HepG2 (cell line): ENCODE measurements at places on chromosomes 2 and 18.

DNA sequence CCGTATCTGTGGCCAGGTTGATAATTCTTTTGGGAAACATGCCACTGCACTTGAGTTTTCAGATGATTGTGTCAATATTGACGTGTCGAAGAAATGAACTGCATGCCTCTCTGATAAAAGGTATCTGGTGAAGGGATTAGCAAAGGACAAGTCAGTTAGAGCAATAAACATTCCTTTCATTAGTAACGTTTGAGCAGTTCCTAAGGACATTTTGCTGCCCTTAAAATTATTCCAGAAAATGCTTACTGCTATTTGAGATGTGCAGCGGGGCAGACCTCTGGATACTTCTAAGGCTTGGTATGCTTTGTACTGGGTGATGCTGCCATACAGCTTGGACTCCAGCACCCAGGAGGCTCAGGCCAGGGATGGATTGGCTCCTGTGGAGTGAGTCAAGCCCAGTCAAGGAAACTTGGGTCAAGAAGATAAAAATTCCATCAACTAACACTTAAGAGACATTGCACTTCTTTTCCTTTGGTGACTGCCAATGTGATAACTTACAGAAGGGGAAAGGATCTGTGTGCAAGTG, 166.7 kb downstream of the FHOD3 start:
- H3K4me3 ChIP-seq = no peak overlapping the region
- peaks cover 4% of the 10 kb centered on the region; the same call in 1 of the 3 replicates for H3K27me3 ChIP-seq
- no peaks in the 10 kb centered on the region for H3K36me3 ChIP-seq
- peaks cover 44% of the 10 kb centered on the region for H3K4me1 ChIP-seq
- peak; percentile 33 for DNase-seq

DNA sequence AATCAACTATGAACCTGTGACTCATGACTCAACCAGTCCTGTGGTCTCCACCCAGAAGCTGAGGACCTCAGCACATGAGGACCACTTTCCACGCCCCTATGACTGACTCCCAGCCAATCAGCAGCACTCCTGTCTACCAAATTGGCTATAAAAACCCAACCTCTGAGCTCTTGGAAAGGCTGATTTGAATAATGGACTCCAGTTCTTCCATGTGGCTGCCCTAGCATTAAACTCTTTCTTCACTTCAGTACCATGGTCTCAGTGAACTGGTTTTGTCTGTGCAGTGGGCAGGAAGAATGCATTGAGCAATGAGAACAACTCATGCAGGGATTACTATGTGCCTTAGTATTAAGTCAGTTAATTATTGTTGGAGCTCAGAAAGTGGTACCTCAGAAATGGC, 78.3 kb downstream of the CMPK2 start:
- no peak overlapping the region for H3K27ac ChIP-seq
- no peaks in the 10 kb centered on the region for H3K27me3 ChIP-seq
- no peaks in the 10 kb centered on the region for H3K4me1 ChIP-seq
- H3K4me3 ChIP-seq = no peak overlapping the region
- DNase-seq = no peak

DNA sequence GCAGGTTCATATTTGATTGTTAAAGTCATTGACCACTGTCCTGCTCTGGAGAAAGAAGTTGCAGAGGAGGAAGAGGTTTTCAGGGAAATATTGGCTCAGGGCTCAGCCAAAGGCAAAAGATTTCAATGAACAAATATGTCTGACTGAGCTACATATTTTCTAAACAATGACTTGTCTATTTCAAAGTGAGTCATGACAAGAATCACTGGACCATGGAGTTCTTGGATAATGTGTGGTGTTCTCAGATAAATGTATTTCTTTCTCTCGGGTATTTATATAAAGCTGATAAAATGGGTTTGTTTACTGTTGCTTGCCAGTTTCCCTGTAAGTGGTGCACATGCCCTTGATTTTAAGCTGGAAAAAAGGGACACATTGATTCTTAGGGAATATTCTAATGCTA, 34.3 kb upstream of the RMP24 start:
- no peaks in the 10 kb centered on the region for H3K4me1 ChIP-seq
- H3K27ac ChIP-seq = no peak overlapping the region
- H3K4me3 ChIP-seq = no peak overlapping the region
- H3K27me3 ChIP-seq = no peaks in the 10 kb centered on the region
- DNase-seq = no peak

GRCh38 chr2:70083344-70084156, 3.7 kb upstream of the PCBP1 start:
- peak; percentile 87 for DNase-seq
- H3K27me3 ChIP-seq = no peaks in the 10 kb centered on the region; the same call in 2 of the 3 replicates
- H3K36me3 ChIP-seq = peaks cover 48% of the 10 kb centered on the region

GRCh38 chr18:28005164-28005563, 171.8 kb downstream of the CDH2 start:
- peaks cover 8% of the 10 kb centered on the region for H3K36me3 ChIP-seq
- no peaks in the 10 kb centered on the region for H3K4me1 ChIP-seq
- H3K27ac ChIP-seq = no peak overlapping the region
- DNase-seq = no peak

- H3K4me3 ChIP-seq = no peak overlapping the region
- H3K27me3 ChIP-seq = no peaks in the 10 kb centered on the region; the same call in 2 of the 3 replicates
- H3K4me1 ChIP-seq = peaks cover 21% of the 10 kb centered on the region
- no peak overlapping the region for H3K27ac ChIP-seq
- H3K36me3 ChIP-seq = peaks cover 27% of the 10 kb centered on the region
Measured at GRCh38 chr2:98604547-98604946, 3.8 kb downstream of the COA5 start.

DNA sequence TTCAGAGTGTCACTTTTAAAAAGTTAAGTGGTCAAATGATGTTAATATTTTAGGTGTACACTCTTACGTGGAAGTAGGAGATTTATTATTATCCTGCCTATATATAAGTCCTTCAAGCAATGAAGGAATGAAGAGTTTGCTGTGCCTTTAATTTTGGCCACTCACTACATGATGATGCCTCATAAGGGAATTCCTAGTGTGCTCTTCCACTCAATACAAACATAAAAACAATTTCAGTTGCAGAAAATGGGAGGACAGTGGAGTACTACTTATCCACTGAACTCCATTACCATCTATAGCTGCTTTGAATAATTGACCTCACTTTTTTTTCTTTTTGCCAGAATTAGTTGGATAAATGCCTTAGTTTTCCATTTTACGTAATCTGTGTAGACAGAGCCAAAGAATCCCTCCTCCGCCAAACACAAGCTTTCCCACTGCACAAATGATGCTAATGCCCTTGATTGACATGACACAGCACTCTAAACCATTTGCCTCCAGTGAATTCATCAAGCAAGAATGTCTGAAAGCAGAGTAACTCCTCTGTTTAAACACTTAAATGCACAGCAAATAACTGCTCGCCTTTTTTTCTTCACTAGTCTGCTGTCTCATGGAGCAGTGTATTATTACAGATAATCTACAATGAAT, 751.1 kb upstream of the FANCL start:
- no peak overlapping the region for H3K4me3 ChIP-seq
- peak; percentile 12 for DNase-seq
- H3K36me3 ChIP-seq = no peaks in the 10 kb centered on the region
- H3K4me1 ChIP-seq = no peaks in the 10 kb centered on the region
- H3K27me3 ChIP-seq = no peaks in the 10 kb centered on the region
- H3K27ac ChIP-seq = no peak overlapping the region

- no peak for DNase-seq
- H3K36me3 ChIP-seq = no peaks in the 10 kb centered on the region
- no peak overlapping the region for H3K27ac ChIP-seq
- peaks cover 23% of the 10 kb centered on the region for H3K4me1 ChIP-seq
Measured at GRCh38 chr2:47251404-47251675, 96.2 kb upstream of the STPG4 start.

GRCh38 chr2:213288913-213289700, 4.8 kb downstream of the SPAG16 start:
- no peaks in the 10 kb centered on the region; the same call in 2 of the 3 replicates for H3K27me3 ChIP-seq
- DNase-seq = no peak
- peaks cover 14% of the 10 kb centered on the region for H3K4me1 ChIP-seq
- no peak overlapping the region for H3K27ac ChIP-seq
- no peak overlapping the region for H3K4me3 ChIP-seq
- no peaks in the 10 kb centered on the region for H3K36me3 ChIP-seq

DNA sequence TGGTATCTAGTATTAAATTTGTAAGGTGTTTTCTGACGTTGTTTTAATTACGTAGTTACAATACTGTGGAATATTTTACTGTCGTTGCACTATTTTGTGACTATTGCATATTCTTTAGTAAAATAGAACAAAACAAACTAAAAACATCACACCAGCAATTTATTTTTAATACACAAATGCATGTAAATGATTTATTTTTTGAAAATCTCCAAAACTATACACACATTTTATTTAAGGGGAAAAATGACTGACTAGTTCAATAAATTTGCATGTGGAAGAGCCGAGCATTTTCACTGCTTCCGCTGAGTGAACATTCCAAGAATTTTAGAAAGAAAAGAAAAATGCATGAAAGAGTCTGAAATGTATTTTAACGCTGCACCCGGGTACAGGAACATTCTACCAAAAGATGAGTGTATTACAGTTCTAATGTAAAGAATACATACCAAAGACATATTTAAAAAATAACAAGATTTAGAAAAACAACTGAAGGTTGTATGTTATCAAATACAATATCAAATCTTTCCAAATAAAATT, 257.7 kb downstream of the MEIS1 start:
- no peak overlapping the region for H3K4me3 ChIP-seq
- no peaks in the 10 kb centered on the region for H3K27me3 ChIP-seq
- H3K4me1 ChIP-seq = no peaks in the 10 kb centered on the region
- no peaks in the 10 kb centered on the region for H3K36me3 ChIP-seq
- no peak for DNase-seq

GRCh38 chr2:170922634-170923494, 6.2 kb upstream of the GORASP2 start:
- no peaks in the 10 kb centered on the region for H3K27me3 ChIP-seq
- peaks cover 37% of the 10 kb centered on the region for H3K4me1 ChIP-seq
- H3K27ac ChIP-seq = peak overlapping the region; percentile 43
- DNase-seq = no peak
- no peaks in the 10 kb centered on the region for H3K36me3 ChIP-seq
- H3K4me3 ChIP-seq = no peak overlapping the region

DNA sequence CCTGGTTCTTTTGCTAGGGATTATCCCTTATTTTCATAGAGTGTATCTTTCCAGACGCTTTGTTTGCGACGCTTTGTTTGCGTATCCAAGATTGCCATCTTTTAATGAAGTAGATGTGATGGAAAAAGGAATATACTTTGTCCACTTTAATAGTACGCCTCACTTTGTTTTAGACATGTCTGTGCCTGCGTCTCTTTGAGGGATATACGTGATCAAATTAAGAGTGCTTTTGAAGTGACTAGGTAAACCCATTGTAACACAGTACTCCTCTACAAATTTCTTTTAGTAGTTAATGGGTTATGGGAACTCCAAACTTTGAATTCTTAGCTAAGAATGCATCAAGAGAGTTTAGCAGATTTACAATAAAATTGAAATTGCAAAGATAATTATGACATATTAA, 27.9 kb downstream of the ACSL3 start:
- no peak for DNase-seq
- H3K4me1 ChIP-seq = peaks cover 89% of the 10 kb centered on the region
- no peak overlapping the region for H3K27ac ChIP-seq
- no peaks in the 10 kb centered on the region for H3K27me3 ChIP-seq

GRCh38 chr18:74337155-74337911, 21.7 kb downstream of the C18orf63 start:
- H3K27ac ChIP-seq = no peak overlapping the region
- H3K27me3 ChIP-seq = no peaks in the 10 kb centered on the region
- no peak for DNase-seq
- H3K36me3 ChIP-seq = no peaks in the 10 kb centered on the region

GRCh38 chr2:14941151-14941631, 308.7 kb downstream of the LRATD1 start:
- no peaks in the 10 kb centered on the region for H3K36me3 ChIP-seq
- no peaks in the 10 kb centered on the region for H3K27me3 ChIP-seq
- H3K4me1 ChIP-seq = no peaks in the 10 kb centered on the region
- no peak for DNase-seq
- H3K4me3 ChIP-seq = no peak overlapping the region

GRCh38 chr2:207219676-207220501, 54.1 kb upstream of the KLF7 start:
- peaks cover 12% of the 10 kb centered on the region for H3K4me1 ChIP-seq
- H3K27ac ChIP-seq = no peak overlapping the region
- H3K36me3 ChIP-seq = no peaks in the 10 kb centered on the region
- no peak for DNase-seq
- no peaks in the 10 kb centered on the region for H3K27me3 ChIP-seq

- peak overlapping the region; percentile 84 for H3K27ac ChIP-seq
- H3K27me3 ChIP-seq = no peaks in the 10 kb centered on the region
- peaks cover 100% of the 10 kb centered on the region for H3K4me1 ChIP-seq
- no peak for DNase-seq
- no peak overlapping the region for H3K4me3 ChIP-seq
Measured at GRCh38 chr2:42128721-42129486, 40.2 kb upstream of the EML4 start.

DNA sequence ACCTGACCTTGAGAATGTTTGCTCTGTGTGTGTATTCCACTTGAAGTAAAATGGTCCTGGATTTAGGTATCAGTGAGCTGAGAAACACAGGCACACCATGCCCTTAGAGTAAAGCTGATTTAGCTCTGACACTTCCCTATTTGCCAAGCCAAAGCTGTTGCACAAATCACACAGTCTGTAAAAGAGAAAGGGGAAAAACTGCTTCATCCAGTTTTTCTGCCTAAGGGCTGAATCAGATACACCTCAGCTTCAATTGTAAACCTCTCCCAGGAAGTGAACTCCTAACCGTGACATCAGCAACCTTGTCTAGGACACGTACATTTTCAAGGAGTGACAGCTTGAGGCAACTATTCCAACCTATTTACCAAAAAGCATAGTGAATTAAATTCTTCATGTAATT, 150.4 kb downstream of the NR4A2 start:
- H3K27me3 ChIP-seq = no peaks in the 10 kb centered on the region
- DNase-seq = peak; percentile 20
- H3K4me3 ChIP-seq = no peak overlapping the region
- peaks cover 18% of the 10 kb centered on the region for H3K4me1 ChIP-seq
- no peaks in the 10 kb centered on the region for H3K36me3 ChIP-seq

DNA sequence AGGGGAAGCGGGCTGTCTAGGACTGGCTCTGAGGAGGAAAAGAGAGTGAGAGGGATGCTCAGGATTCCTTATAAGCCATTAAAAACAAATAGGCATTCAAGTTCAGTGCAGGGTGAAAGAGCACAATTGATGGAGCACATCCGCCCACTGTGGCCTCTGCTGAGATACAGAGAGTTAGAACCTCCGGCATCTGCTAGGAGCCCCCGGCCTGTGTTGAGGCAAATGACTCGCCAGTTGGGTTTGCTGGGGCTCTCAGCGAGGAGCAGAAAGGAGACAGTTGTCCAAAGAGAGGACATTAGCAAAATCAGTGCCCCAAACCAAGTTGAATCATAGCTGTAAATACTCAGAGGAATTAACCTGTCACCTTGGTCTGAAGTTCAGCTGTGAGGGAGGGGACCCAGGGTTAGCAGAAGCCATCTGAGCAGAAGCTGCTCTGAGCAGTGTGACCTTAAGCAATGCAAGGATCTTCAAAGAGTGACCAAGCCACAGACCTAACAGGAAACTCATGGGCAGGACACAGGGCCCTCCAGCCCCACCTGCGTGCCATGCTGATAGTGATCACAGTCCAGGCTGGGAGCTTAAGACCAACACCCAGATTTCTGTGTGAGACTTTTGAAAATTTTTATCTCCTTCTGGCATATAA, 23.3 kb upstream of the IL18RAP start:
- H3K4me1 ChIP-seq = no peaks in the 10 kb centered on the region
- no peak overlapping the region for H3K27ac ChIP-seq
- no peak overlapping the region for H3K4me3 ChIP-seq
- no peaks in the 10 kb centered on the region for H3K27me3 ChIP-seq
- no peak for DNase-seq
